ENCODE measurements at places on chromosomes 16 and 17. TPM values are rescaled to one million over a fixed set of nuclear protein-coding genes. Genes with fewer than 3 reads are reported as not detected.
A peak's percentile ranks its signal among the peaks of the same experiment; 100 is the strongest.

DNA sequence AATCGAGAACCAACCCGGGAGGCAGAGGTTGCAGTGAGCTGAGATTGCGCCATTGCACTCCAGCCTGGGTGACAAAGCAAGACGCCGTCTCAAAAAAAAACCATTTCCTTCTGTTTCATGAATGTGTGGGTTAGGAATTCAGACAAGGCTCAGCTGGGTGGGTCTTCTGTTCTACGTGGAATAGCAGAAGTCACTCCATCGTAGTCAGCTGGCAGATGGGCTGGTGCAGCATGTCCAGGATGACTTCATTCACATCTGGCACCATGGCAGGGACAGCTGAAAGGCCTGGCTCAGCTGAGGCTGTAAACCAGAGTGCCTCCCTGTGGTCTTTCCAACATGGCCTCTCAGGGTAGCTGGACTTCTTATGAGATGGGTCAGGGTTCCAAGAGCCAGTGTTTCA lies 89.0 kb downstream of the C17orf67 start:
- DNase-seq, result no peak

Gene OR2C1
- total RNA-seq, result not detected

- peak; percentile 96 for DNase-seq
These were observed 2.3 kb downstream of the RPUSD1 start for GRCh38 chr16:785563-786535.

- no peak for DNase-seq
These were observed 5.9 kb downstream of the RHBDF1 start for GRCh38 chr16:66309-67182.

Gene PPP1R27
- total RNA-seq, result not detected

DNA sequence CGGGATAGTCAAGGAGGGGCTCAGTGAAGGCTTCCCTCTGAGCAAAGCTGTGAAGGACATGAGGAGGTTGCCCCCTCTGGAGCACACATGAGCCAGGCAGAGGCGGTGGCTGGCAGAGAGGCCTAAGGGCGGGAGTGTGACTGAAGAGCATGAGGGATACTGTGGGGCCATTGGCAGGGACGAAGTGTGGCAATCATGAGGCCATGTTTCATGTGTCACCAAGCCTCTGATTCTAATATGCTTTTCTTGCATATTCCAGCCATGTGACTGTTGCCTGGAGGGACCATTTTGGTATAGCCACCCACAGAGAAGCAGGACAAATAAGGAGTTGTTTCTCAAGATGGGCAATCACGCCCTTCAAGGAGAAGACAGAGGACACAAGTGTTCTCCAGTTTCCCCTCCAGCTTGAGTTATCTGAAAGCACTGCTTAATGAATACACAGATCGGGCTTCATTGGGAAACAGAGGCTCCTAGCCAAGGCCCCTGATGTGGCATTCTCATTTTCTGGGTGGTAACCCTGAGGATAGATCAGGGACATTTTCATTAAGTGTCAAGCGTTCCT lies 68.0 kb downstream of the AKAP1 start:
- DNase-seq, result no peak

Gene MAPT
- total RNA-seq, result 0.69 TPM

Gene KRTAP1-5
- total RNA-seq, result not detected

DNA sequence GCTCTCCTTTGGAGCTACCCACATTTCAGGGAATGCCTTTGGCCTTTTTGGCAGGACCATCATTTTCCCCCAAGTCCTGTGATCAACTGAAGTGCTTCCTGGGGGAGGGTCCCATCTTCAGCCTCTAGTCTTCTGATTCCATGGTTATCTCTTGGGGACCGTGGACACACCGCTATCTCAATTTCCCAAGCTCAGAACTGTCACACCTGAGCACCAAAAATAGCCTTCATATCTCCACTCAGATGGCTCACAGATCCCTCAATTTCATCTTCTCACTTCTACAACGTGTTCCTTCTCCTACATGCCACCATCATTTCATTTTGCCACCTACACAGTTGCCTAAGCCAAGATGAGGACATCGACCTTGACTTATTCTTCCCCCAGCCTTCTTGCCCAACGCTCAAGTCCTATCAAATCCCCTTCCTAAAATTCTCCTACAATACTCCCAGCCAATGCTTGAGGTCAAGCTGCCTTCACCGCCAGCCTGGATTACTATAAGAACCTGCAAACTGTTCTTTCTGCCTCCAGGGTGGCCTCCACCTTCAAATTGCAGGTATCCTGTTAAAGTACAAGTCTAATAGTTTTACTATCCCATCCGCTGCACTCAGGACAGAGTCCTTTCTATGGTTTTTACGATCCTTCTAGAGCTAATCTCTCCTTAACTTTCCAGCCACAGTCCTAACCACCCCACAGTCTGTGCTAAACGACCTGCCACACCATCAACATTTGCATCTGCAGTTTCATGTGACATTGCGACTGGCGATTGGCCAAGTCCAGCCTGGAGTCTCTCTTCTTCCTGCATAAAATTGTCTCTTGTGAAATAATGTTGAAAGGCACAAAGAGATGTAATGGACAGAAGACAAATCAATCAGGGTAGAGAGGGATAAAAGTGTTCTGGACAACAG lies 6.2 kb downstream of the ATP6V0D1 start:
- DNase-seq, result no peak

GRCh38 chr17:7081341-7082062 lies 1.5 kb upstream of the CLEC10A start:
- no peak for DNase-seq

DNA sequence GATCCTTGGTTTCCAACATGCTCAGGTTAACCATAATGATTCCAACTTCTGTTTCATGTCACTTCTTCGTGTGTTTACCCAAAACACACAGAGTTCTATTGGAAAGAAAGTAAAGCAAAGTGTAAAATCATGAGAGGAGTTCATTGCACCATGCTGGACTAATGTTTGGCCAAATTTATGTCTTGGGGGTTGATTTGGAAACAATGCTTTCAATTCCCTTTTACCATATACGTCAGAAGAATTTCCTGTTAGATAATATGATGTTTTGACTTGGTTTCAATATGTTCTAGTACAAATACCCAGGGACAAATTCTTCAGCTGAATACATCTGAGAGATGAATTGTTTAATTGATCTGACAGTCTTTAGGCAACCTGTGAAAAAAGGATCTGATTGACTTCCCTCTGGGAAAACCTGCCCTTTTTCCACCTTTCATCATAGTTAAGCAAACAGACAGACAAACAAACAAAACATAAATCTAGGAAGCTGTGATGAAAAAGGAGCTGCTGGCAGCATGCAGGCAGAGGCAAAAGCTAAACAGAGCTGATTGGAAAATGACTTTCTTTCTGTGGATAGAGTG lies 26.0 kb upstream of the MPHOSPH6 start:
- no peak for DNase-seq

DNA sequence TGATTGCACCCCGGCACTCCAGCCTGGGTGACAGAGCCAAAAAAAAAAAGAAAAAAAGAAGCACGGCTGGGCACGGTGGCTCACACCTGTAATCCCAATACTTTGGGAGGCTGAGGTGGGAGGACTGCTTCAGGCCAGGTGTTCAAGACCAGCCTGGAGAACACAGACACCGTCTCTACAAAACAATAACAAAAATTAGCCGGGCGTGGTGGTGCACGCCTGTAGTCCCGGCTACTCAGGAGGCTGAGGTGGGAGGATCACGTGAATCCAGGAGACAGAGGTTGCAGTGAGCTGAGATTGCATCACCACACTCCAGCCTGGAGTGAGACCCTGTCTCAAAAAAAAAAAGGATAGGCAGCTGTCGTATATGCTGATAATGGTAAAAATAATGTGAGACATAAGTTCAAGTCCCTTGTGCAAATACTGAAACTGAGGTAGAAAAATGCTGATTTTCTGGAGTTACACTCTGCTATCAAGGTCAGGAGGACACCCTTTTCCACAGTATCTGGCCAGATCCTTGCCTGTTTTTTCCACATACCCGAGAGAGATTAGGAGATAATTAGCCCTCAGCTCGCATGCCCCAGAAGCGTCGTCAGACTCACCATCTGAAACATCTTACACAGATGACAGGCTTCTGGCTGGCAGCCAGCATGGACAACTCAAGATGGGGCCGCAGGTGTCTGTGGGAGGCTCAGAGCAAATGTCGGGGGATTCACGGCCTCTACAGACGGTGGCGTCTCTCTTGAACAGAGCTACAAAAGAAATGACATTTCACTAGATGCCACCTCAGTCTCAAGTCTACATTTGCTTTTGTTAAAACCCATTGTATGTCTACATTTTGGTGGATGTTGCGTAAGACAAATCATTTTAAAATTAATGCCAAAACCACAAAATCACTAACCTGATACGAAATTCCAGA lies 36.8 kb downstream of the WDR45B start:
- peak; percentile 47 for DNase-seq

Gene PYDC1
- total RNA-seq, result not detected

- DNase-seq, result peak; percentile 72
These were observed 485 bp downstream of the DYNLL2 start for GRCh38 chr17:58083491-58084316.

Gene EVPL
- total RNA-seq, result 0.51 TPM

DNA sequence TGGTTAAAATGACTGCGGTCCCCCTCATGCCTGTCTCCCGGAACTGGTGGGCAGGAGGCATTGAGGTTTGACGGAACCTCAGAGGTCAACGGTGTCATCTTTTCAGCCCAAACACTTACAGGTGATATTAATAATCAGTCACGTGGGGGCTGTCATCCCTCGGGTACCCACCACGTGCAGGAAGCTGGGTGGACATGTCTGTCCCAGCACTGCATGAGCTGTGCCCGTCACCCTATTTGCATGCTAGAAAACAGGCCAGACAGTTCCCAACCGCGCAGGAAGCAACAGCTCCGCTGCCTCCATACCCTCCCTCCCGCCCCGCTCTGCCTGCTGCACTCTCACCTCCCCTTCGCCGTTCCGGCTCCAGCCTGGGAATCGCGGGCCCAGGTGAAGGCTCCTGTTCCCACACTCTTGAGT lies 1.4 kb downstream of the SYNGR3 start:
- peak; percentile 69 for DNase-seq

Gene PYY
- 1.4 TPM for total RNA-seq

- DNase-seq, result no peak
These were observed 52.3 kb downstream of the PRMT7 start for GRCh38 chr16:68362947-68363657.

DNA sequence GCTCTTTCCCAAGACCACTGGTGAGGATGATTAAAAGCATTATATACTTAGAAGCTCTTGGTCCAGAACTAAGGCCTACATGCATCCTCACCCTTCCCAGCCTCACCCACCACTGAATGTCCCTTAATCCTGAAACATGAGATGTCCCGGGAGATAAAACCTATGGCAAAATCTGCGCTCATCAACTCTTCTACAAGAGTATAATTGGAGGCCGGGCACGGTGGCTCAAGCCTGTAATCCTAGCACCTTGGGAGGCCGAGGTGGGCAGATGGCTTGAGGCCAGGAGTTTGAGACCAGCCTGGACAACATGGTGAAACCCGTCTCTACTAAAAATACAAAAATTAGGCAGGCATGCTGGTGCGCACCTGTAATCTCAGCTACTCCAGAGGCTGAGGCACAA lies 13.3 kb downstream of the ACACA start:
- no peak for DNase-seq

DNA sequence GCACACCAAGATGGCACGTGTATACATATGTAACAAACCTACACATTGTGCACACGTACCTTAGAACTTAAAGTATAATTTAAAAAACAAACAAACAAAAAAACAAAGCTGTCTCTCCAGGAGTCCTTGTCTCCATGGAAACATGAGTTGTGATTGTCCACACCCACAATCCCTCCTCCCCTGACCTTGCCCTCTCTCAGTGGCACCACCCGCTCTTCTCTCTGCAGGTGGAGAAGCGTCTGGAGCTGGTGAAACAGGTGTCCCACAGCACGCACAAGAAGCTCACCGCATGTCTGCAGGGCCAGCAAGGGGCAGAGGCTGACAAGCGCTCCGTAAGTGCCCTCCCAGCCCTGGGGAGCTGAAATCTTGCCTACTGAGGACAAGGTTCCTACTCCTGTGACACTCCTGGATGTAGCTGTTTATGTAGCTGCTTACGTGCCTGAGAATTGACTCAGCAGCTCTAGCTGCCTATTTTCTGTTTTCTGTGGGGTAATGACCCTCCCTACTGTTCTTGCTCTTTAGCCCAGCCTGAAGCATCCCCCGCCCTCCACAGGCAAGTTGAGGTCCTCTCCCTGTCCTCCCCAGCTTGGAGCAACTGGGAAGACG lies 107.0 kb downstream of the ARHGAP44 start:
- DNase-seq, result no peak

- DNase-seq, result peak; percentile 78
These were observed 527 bp downstream of the EIF5A start for GRCh38 chr17:7307686-7308624.

- peak; percentile 79 for DNase-seq
These were observed 416 bp downstream of the KIFC3 start for GRCh38 chr16:57801809-57802340.

Gene TUBG2
- total RNA-seq, result 32.4 TPM

- peak; percentile 94 for DNase-seq
These were observed 1.2 kb downstream of the GRB2 start for GRCh38 chr17:75404223-75404730.

DNA sequence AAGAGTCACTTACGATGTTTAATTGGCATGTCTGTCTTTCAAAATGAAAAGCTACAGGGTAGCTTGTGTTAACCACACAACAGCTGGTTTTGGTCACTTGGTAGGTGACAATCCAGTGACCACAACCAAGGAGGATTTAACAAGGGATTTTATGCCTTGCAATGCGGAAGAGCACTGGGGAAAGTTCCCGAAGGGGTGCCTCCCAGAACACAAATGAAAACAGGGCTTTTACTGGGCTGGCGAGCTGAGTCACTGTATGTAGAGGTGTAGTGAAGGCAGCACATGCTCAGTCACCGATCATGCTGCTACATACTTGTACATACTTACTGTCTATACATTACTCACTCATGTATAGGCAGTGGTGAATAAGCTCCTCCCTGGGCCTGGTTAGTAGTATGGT lies 483.5 kb downstream of the CDH13 start:
- DNase-seq, result no peak

DNA sequence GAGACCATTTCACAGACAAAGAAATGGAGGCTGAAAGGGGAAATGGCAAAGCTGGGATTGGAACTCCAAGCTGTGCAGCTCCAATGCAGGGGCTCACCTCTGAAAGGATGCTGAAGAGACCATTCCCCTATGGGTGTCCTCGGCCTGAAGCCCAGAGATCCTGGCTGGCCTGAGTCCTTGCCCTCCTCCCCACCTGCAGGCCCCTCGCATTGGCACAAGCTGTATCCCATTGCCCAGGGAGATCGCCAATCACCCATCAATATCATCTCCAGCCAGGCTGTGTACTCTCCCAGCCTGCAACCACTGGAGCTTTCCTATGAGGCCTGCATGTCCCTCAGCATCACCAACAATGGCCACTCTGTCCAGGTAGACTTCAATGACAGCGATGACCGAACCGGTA lies 2.6 kb downstream of the CA7 start:
- peak; percentile 27 for DNase-seq

DNA sequence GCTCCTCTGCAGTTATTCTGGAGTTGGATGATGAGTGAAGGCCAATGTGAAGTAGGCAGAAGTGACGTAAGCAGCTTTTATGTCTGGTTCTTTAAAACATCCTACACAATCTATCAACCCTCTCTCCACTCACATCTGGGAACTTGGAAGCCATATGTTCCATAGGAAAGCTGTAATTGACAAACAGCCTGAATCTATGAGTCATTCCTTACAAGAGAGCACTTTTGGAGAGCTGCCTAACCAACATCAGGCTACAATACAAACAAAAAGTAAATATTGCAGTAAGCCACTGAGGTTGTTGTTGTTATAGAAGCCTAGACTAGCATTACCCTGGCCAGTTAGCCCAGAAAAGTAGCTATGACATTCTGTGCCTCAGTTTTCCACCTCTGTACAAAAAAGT lies 5.9 kb downstream of the CCL7 start:
- no peak for DNase-seq

- no peak for DNase-seq
These were observed 81.7 kb downstream of the CYB561 start for GRCh38 chr17:63364387-63364786.

All from endodermal cell (in vitro differentiated cells).